ENCODE measurements at places on chromosomes 2 and 18.

GRCh38 chr18:39571511-39571910, 2005.9 kb upstream of the CELF4 start:
- DNase-seq, result no peak

DNA sequence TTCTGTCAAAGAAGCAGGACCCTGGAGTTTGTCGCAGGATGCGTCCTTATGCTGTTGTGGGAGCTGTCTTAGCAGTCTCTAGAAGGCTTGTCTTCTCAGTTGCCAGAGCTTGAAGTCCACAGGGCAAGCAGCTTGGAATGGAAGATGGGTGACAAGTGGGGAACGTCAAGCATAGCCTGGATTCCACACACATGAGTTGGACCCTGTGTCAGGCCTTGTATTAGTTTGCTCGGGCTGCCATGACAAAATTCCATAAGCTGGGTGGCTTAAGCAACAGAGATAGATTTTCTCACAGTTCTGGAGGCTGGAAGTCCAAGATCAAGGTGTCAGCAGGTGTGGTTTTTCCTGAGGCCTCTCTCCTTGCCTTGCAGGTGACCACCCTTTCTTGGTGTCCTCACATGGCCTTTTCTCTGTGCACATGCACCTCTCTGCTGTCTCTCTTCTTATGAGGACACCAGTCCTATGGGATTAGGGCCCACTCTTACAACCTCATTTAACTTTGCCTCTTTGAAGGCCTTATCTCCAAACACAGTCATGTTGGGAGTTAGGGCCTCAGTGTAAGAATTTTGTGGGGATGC, 51.3 kb downstream of the THNSL2 start:
- DNase-seq, result no peak

- no peak for DNase-seq
These were observed 75.5 kb downstream of the TRABD2A start for GRCh38 chr2:84805250-84805958.

- DNase-seq, result no peak
These were observed 46.7 kb upstream of the KCNF1 start for GRCh38 chr2:10864861-10865636.

DNA sequence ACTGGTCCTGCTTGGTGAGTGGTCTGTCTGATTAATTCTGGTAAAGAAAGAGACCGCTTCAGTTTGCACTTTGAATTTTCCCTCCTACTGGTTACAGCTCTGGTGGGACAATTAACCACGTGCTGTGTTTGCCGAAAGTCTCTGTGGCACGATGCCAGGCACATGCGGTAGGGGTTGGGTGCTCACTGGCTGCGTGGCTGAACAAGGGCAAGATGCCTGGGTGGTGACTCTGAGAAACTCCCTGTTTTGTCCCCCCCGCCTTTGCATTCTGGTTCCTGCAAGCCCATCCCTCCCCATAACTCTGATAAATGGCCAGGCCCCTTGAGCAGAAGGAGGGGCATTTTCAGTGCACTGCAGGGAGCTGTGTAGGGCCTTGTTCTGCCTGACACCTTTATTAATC, 206.1 kb downstream of the TFCP2L1 start:
- DNase-seq, result no peak

- DNase-seq, result no peak
These were observed 20.0 kb downstream of the SETBP1 start for GRCh38 chr18:44700652-44701051.

DNA sequence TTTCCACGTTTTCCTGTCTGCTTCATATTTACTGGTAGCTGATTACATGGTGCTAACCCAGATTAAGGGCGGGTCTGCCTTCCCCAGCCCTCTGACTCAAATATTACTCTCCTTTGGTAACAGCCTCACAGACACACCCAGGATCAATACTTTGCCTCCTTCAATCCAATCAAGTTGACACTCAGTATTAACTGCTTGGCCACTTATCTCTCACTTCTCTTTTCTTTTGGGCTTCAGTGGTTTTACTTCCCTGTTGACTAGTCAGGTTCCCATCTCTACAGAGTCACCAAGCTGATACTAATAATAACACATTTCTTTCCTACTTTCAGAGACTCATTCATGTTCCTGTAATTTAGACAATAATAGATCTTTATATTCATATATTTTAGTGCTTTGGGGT, 302.2 kb upstream of the MAP2 start:
- DNase-seq, result no peak

GRCh38 chr2:226122041-226122440, 677.6 kb downstream of the IRS1 start:
- no peak for DNase-seq

DNA sequence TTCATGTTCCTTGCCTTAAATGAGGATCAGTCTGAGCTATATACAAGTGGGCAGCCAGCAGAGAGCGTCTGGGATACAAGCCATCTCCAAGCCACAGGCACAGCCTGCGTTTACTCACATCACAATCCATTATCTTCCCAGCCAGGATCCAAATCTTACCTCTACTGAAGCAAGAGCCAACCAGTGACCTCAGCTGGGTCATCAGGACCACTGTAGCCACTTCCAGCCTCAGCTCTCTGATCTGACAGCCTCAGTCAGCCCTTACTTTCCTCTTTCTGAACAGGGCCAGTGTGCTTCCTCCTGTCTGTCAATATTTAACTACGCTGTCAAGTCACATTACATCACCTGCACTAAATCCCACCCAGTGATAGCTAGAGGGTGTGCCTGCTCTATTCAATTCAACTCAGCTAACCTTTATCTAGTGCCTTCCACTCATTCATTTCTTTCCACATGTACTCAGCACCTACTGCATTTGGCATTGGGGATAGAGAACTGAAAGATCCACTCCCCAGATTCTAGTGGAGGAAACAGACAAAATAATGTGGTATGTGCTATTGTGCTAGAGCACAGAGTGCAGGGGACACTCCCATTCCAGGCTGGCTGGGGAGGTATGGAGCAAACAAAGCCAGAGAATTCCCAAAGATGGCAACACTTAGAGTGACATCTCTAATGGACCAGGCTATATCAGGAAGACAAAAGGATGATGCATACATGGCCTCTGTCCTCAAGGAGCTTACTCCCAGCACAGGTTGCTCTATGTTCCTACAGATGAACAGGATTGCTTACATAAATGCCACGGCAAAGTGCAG, 146.5 kb downstream of the NCKAP5 start:
- no peak for DNase-seq

DNA sequence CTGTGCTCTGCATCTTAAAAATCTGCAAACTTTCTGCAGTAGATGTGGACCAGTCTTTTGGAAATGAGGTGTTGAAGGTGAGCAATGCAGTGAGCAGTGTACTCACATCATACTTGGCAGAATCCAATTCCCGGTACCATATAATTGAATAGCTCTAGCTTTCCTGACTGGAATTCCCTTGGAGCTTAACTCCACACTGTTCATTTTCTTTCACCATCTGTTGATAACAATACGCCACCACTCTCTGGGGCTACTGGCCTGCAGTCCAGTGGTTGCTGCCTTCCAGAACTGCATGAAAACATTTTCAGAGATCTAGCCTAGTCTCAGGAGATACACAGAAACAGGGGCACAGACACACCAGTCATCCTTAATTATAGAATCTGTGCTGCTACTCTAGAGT, 820.0 kb upstream of the NXPH2 start:
- no peak for DNase-seq

- no peak for DNase-seq
These were observed 376.4 kb downstream of the RBM43 start for GRCh38 chr2:150885236-150885635.

DNA sequence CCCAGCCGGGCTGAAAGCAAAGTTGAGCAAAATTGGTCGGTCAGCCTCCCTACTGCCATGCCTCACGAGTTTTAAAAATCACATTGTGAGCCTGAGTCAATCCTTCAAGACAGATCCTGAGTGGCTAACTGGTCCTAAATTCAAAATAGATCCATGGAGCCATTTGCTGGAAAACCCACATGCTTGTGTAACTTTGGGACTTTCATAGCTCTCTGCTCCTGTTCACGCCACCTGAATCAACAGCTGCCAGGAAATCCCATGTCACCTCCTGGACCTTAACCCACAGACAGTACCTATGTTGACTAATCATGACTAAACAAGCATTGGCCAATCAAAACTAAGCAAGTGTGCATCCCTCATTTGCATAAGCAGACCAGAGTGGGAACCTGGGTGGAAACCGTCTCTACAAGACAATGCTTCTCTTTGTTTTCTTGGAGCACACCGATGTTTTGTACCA, 42.8 kb upstream of the LDLRAD4 start:
- no peak for DNase-seq

DNA sequence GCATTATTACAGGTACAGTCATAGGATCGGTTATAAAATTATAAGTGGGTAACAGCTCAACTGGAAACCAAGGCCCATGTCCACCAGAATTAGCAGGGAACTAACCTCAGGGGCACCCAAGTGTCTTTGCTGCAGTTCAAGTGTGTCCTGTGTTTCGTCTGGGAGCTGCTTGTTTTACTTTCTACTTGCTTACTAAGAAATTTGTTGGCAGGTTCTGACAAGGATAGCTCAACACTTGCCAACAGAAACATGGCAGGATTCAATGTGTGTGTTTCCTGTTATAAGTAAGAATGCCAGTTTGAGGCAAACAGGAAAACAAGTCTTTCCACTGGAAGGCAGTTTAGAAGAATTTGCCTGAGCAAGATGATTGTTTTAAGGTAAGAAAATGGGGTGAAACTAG, 104.5 kb downstream of the EPHA4 start:
- no peak for DNase-seq

GRCh38 chr2:39664888-39665591, 677 bp upstream of the TMEM178A start:
- no peak for DNase-seq

DNA sequence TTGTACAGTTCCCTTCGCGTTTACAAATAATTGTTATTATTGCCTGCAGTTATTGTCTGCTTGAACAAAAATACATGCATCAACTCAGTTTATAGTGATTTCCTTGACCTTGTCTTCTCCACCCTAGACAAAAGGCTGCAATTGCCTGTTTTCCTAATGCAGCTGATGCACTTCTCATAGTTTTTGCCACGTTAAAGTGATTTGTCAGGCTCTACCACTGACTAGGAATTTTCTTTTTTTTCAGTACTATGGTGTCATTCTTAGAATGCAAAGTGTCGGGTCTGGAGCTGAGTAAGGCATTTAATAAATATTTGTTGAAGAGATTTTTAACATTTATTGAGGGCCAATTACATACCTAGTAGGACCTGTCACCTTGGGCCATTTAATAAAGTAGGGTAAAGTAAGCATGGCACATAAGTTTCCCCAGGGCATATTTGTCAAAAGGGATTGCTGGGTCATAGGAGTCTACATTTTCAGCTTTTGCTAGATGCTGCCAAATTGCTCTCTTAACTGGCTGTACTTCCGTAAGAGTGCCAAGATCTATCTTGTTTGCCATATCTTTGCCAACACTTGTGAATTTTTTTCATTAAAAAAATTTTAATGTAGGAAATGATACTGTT, 24.1 kb downstream of the ACSL3 start:
- no peak for DNase-seq

- no peak for DNase-seq
These were observed 304.0 kb downstream of the LPIN1 start for GRCh38 chr2:12050396-12050795.

GRCh38 chr18:9283791-9284190, 50.8 kb upstream of the TWSG1 start:
- no peak for DNase-seq

DNA sequence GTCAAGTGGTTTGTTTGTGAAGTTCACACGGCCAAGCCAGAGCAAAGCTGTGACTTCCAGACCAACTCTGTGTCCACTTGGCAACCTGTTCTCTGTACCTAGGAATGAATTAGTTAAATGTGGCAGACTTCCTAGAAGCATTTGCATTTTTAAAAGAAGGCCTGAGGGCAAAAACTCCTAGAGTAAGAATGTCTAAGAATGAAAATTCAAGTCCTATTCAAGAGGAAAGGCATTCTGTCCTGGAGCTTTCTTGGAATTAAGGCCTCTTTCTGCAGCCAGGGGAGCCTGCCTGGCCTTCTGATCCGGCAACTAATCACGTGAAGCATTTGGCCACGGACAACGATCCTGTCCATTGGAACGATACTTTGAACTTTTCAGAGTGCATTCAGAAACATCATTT, 155.0 kb downstream of the SETBP1 start:
- DNase-seq, result no peak

DNA sequence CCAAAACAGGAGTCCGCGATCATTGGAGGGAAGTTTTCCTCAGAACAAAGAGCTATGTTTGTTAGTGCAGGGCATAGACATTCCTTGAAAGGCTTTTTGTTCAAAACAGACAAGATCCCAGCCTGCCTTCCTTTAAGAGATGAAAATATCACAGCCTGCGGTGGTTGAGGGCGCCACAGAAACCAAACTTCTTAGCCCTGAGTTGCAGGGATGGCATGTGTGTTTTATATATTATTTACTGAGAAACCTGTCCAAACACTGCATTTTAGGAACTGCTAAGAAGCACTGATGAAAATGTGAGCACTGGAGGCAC, 57.5 kb upstream of the TMEM178A start:
- no peak for DNase-seq

- no peak for DNase-seq
These were observed 259.0 kb downstream of the HNMT start for GRCh38 chr2:138223319-138223718.

DNA sequence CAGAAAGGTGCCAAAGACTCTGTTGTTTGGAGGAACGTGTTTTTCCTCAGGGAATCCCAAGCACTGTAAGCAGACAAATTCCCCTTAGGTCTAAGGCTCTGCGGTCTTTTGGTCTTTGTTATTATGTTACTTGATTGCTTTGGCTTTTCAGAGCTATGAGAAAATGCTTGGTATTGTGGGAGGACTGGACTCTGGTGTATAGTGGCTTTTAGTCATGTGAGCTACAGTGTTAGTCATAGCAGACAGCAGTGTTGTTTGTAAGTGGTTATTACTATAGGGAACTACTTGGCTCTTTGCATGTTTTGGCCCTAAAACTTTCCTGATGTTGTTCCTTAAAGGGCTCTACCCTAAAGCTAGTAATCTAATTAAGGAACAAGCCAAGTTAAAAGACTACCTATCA, 956.2 kb upstream of the LRATD1 start:
- no peak for DNase-seq

DNA sequence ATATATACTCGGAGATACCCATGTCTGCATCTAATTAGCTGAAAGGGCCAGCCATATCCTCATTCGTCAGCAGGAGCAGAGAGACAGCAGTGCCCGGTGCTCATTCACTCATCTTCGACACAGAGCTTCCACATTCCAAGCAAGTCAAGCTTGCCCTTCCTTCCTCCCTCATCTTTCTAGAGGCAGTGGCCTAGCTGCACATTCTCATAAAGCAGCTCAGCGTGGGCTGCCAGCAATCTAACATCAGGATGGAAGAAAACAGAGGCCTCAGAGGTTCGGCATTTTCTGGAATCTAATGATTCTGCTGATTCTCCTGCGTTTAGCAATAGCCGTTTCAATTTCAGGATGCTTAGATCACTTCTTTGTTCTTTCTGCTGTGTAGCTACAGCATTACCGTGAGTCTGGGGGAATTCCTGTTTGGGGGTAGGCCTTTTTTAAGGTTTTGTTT, 68.8 kb downstream of the CLHC1 start:
- DNase-seq, result no peak

- no peak for DNase-seq
These were observed 373.4 kb downstream of the METTL4 start for GRCh38 chr18:2197946-2198345.
